Thoracic aorta (tissue), 2 donors: ENCODE measurements at places on chromosomes 7 and 10.

DNA sequence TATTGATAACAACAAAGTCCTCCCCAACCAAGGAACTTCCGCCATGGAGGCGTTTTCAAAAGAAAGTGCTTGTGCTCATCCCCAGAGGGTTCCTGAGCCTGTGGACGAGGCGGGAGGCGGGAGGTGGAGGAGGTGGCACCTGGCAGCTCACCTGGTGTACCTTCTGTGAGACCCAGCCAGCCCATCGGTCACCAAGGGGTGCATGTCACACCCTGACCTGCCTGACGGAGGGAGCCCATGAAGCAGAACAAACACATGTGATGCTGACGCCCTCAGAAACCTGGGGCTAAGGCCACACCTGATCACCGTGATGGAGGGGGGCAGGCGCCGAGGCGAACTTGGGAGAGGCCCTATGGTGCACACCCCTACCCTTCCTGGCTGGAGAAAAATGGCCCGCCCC is 458.8 kb downstream of the DNAJB6 start:
- no peak for DNase-seq

GRCh38 chr7:91089382-91089963 is 174.8 kb upstream of the FZD1 start:
- no peak for DNase-seq

DNA sequence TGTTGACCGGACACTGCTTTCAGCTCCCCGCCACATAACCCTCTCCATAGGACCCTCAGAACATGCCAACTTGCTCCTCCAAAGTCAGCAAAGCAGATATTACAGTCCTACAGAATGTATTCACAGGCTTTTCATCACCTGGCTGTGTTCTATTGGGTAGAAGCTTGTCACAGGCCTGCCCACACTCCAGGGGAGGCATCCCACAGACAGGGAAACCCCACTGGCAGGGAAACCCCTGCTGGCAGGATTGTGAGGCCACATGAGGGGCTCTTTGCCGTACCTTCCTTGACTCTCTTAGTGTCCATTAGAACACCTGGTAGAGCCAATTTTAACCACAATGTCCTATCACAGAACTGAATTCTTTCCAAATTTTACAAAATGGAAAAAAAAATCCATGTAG is 344.2 kb upstream of the MGMT start:
- DNase-seq: no peak

- no peak for DNase-seq
Measured at GRCh38 chr10:6274040-6274439, 71.3 kb downstream of the PFKFB3 start.

GRCh38 chr10:47311932-47312662 is 10.2 kb upstream of the GDF2 start:
- DNase-seq: peak; percentile 60

GRCh38 chr7:23654508-23654907 is 25.5 kb upstream of the FAM221A start:
- no peak for DNase-seq
